ENCODE measurements at places on chromosomes 2 and 18.

GRCh38 chr18:80228051-80228848, 19.1 kb downstream of the PARD6G start:
- no peak for DNase-seq

GRCh38 chr2:105397953-105398335, 907 bp downstream of the FHL2 start:
- no peak for DNase-seq

DNA sequence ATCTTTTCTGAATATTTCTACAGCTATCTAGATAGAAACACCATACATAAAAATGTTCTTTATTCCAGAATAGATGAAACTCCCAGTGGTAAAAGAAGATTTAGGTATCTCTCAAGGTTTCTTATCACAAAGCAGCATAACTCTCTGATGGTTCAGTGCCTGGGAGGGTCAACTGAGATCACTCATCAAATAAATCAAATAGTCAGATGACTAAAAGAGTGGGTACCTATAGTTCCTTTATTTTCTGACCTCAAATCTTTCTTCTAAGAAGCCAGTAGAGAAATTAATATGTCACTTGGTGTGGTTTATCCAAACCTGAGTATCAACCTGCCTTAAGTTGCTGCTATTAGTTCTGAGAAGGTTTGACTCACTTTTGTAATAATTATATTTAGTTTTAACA, 120.9 kb downstream of the TMEFF2 start:
- DNase-seq = peak; percentile 1

DNA sequence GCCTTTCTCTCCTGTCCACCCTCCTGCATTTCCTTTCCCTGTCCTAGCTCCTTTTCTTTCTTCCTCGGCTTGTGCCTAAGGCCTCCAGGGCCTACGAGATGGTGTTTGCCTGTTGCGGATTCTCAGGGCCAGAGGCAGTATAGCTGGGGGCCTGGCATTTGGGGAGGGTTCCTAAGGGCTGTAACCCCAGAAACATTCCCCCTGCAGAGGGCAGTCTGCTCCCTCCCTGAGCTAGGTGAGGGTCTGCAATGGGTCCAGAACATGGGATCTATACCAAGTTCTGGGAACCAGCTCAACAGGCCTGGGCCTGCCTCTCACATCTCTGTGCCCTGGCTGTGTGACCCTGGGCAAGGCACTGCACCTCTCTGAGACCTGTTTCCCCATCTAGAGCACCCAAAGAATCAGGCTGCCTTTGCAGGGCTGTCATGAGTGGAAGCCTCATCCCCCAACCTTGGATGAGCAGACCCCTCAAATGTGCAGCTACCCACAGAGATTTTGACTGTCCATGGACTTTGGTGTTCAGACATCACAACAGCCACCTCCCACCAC, 97.5 kb downstream of the GLI2 start:
- DNase-seq = no peak

- DNase-seq = no peak
These were observed 230.1 kb upstream of the CCDC150 start for GRCh38 chr2:196409376-196409775.

Data from kidney glomerular epithelial cell (primary cell).